ENCODE measurements at places on chromosomes 1 and 21.

GRCh38 chr21:35046263-35046624 is 2.9 kb downstream of the RUNX1 start:
- DNase-seq: no peak

DNA sequence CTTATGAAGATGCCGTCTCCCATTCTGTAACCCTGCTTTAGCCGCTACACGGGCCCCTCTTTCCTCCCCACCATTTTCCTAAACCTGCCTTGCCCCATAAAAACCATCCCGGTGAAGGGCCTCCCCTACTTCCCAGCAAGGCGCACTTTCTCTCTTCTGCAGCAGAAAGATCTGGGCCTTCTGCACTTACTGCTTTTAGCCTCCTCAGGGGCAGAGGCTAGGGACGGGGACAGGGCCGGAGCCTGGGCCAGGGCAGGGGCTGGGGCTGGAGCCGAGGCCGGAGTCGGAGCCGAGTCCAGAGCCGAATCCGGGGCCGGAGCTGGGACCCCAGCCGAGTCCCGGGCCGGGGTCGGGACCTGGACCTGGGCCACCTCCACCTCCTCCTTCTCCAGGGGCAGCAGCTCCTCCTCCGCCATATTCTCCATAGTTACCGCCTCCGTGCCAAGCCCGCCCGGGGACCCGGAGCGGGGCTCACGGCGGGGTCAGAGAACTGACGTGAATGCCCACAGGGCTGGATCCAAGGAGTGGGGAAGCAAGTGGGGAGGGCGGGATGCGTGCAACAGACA is 382 bp downstream of the TRMT1L start:
- DNase-seq: no peak

- DNase-seq: peak; percentile 51
Observed at GRCh38 chr1:44294588-44295007, 60.5 kb downstream of the ERI3 start.

DNA sequence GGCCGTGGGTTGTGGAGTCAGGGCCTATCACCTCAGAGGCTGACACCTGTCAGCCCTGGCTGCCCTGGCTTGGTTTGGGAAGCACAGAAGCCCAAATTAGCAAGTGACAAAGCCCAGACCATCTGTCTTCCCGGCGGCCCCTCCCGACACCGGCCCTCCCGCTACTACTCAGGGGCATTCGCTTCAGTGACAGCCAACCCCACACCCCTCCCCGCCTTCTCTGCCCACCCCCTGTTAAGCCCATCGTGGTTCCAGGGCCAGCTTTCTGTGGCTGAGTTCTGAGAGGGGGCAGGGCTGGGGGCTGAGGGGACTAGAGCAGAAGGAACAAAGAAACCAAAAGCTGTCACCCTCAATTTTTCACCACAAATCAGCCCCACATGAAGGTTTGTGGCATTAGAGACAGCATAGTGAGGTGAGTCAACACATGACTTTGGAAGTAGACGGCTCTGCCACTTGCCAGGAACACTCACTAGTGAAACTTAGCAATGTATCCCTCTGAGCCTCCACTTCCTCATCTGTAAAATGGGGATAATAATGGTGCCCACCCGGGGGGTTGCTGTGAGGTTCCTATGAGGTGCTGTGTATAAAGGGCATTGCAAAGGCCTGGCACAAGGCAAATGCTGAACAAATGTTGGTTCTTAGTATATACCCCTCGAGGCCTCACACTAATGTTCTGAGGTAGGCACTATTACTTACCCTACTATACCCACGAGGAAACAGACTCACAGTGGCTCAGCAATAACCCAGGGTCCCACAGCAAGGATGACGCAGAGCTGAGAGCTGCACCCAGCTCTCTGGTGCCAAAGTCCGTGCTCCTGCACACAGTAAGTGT is 5.2 kb upstream of the TNNI1 start:
- no peak for DNase-seq

DNA sequence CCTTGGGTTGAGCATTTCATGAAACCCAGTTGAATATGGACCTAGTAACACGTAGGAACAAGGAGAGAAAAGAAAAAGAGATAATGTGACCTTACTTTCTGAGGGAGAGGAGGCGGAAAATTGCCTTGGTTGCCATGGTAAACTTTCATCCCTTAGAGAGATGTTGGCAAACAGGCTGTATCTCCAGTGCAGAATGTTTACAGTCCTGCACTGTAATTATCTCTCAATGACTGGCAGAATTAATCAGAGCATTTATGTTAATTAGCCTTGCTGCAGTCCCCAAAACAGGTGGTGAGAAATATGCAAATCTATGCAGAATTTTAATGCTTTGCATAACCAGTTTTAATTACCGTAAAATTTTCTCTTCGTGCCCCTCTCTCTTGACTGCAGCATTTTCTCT is 147.3 kb downstream of the CD247 start:
- DNase-seq: no peak

GRCh38 chr1:13956393-13956792 is 256.4 kb downstream of the PRDM2 start:
- no peak for DNase-seq

- no peak for DNase-seq
Observed at GRCh38 chr1:23273450-23274133, 56.3 kb upstream of the HTR1D start.

- DNase-seq: no peak
Observed at GRCh38 chr1:108028841-108029388, 63.9 kb upstream of the VAV3 start.

- DNase-seq: no peak
Observed at GRCh38 chr1:46673749-46674182, 2.1 kb downstream of the TEX38 start.

- no peak for DNase-seq
Observed at GRCh38 chr1:1374589-1374928, 448 bp downstream of the AURKAIP1 start.

- DNase-seq: no peak
Observed at GRCh38 chr1:51526248-51526647, 7.2 kb upstream of the EPS15 start.

DNA sequence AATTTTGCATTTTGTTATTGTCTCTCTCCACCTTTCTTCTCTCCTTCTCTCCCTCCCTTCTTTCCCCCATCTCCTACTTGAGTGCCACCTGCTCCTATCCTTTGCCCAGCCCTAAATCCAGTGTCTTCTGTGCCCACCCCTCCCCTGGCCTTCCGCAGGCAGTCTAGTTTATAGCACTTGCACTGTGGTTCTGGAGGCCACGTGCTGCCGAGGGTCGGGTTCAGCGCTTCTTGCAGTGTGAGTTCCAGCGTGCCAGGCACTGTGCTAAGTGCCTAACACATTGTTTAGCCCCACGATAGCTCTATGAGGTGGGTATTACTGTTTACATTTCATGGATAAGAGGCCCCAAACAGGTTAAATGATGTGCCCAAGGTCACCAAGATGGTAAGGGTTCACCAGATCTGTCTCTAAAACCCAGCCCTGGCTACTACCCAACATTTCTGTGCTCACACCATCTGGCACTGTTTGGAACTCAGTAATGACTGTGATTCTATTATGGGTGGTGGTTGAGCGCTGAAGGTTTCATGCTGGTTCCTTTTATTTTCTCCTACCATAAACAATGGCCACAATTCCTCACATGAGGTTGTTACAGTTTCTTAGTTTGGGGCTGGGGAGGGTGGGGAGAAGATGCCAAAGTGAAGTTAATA is 14.1 kb upstream of the ATP1A4 start:
- no peak for DNase-seq

DNA sequence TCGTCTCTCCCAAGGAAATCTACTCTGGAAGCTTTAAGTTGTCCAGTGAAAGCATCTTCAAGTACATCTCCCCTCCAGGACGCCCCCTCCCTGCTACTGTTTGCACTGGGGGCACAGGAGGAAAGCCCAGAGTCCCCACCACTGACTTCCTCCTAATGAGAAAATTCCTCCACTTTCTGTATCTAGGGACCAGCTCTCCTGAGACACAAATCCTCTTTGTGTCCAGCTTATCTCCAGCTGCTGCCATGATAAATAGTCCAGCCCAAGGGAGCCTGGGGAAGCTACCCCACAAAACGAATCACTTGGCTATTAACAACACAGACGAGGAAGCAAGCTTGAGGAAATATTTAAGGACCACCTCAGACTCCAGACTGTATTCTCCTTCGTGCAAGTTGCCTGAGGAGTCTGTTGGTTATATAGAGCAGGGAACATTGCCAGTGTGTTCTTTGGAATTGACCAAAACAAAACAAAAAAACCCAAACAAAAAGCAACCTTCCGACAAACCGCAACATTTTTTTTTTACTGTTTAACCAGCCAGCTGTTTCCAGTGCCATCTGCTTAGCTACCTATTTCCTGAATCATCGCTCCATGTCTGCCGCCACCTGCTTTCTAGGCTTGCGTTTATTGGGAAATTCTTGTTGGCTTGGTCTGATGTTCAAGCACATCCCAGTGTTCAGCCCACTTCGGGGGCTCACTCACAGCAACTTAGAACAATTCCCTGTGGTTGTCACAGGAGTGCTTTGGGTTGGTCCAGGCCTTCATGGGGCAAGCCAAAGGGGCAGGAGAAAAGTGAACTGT is 7.7 kb downstream of the C1orf226 start:
- no peak for DNase-seq

DNA sequence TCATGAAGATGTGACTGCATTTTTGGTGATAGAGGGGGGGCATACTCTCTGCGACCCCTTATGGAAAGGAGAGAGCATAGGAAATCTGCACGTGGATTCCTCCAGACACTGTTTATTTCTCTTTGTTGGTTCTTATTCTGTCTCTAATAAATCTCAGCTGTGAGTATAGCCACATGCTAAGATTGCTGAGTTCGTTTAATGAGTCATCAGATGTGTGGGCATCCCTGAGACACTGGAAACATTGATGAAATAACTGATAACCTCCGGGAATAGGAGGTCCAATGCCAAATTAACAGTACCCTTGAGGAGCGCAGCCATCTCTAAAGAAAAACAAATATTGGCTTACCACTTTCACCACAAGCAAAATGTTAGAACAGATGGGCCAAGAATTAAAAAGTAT is 880.2 kb upstream of the NEGR1 start:
- no peak for DNase-seq

All from left lobe of liver (tissue), 2 donors.